ENCODE measurements at places on chromosomes 12 and 14. TPM values are rescaled to one million over a fixed set of nuclear protein-coding genes. Genes with fewer than 3 reads are reported as not detected.

DNA sequence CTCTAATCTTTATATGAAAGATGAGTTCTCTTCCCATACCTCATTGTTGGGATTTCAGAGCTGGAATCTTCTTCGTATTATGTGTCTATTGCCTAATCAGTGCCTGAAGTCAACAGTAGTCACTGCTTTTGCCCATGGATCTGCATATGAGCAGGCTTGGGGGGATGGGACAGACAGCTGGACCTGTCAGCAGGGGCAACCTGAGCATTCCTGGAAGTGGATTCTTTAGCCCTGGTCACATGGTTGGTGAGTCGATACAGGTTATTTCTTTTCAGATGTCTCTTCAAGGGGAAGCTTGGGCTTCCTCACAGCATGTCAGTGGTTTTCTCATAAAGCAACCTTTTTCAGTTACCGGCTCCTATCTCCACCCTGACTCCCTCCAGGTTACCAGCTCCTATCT lies 97.3 kb upstream of the RBM19 start:
- no peak for DNase-seq

KERA gene
- total RNA-seq, result not detected

IPO4 gene
- total RNA-seq, result 25.7 TPM

- no peak for DNase-seq
Observed at GRCh38 chr12:15200641-15201040, 20.6 kb downstream of the RERG start.

GSKIP gene
- total RNA-seq, result 21.9 TPM

ACSS3 gene
- total RNA-seq, result 1.2 TPM

GRCh38 chr12:268483-268840 lies 5.8 kb upstream of the SLC6A13 start:
- no peak for DNase-seq

GRCh38 chr14:56686416-56686815 lies 106.8 kb downstream of the TMEM260 start:
- peak; percentile 7 for DNase-seq

DNA sequence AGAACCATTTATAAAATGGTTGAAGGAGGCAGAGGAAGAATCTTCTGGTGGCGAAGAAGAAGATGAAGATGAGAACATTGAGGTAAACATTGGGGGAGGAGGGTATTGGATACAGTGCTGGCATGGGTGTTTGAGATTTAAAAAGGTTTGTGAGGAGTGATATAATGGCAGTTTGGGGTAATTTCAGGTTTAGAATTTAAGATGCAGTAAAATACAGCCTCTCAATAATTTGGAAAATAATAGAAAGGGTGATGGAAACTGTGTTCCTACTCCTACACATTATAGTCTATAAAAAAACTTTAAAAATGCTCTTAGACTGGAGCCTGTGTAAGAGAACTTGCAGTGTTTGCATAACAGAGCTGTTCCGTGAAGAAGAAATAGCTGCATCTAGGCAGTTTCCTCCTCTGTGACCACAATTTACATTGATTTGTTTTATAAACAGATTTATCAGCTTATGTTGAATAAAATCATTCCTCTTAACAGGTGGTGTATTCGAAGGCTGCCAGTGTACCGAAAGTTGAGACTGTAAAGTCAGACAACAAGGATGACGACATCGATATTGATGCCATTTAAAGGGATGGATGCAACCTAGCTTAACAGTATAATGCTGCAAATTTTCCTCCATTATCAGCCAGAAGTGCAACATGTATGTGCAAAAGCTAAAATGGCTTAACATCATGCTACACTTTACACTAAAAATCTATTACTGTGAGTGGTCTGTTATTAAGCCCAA lies 6.6 kb downstream of the EIF5 start:
- DNase-seq, result no peak

SEC23A gene
- 232 TPM for total RNA-seq
